ENCODE measurements at places on chromosomes 1 and 21. TPM values are rescaled to one million over a fixed set of nuclear protein-coding genes. Genes with fewer than 3 reads are reported as not detected.

Gene SPRR1A
- polyA plus RNA-seq = not detected

Gene ATP1A4
- polyA plus RNA-seq = not detected

Gene LCE2C
- not detected for polyA plus RNA-seq

Gene PLD5
- not detected for polyA plus RNA-seq

Gene CFAP141
- polyA plus RNA-seq = not detected

Gene PLPP3
- polyA plus RNA-seq = 49.9 TPM

Gene NPHP4
- 5.8 TPM for polyA plus RNA-seq

Gene TNFRSF1B
- polyA plus RNA-seq = 8.6 TPM

Gene S100A10
- 223 TPM for polyA plus RNA-seq

Gene LCE1A
- not detected for polyA plus RNA-seq

Gene MIXL1
- polyA plus RNA-seq = not detected

Gene SAMD13
- polyA plus RNA-seq = 0.34 TPM

Gene KRTAP11-1
- not detected for polyA plus RNA-seq

Data from IMR-90 (cell line).